Glomerular endothelial cell (primary cell): ENCODE measurements at places on chromosomes 2 and 18. TPM values are rescaled to one million over a fixed set of nuclear protein-coding genes. Genes with fewer than 3 reads are reported as not detected.

PLGLB1 gene
- total RNA-seq = 1.3 and 3.8 TPM in 2 replicates

DNA sequence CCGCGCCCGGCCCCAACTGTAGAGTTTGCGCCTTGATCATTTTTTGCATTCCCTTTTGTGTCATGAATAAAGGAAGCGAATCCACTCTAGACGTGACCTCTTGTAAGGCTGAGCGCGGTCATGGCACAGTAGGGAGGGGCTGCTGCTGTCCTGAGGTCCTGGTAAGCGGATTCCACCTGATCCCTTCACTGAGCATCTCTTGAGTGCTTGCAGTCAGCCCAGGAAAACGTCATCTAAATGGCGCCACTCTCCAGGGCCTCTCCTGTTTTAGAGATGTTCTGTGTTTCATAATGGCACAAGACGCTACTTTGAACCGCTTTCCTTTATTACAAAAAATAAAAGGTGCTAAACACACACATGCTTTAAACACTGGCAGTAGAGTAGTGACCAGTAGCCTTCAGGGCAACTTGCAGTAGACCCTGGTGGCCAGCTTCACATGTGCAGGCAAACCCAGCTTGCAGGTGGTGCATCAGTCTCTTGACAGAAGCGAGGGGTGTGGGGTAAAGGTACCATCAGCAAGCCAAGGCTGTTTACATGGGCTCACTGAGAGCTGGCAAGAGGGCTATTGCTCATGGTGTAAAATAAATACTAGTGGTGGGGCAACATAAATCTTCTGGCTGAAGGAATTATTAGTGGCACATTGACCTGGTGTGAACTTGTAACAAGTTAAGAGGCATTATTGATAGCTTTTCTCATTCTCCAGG is 43.0 kb upstream of the ACKR3 start:
- DNase-seq = no peak

GRCh38 chr2:205682971-205683501 is 735 bp downstream of the NRP2 start:
- DNase-seq = no peak

- no peak for DNase-seq
Measured at GRCh38 chr18:63099091-63099840, 220.3 kb downstream of the BCL2 start.

GRCh38 chr2:239805414-239805813 is 219.7 kb downstream of the NDUFA10 start:
- DNase-seq = no peak

- DNase-seq = no peak
Measured at GRCh38 chr18:58793361-58793760, 71.3 kb upstream of the ZNF532 start.
